ENCODE measurements at places on chromosomes 11 and 22. TPM values are rescaled to one million over a fixed set of nuclear protein-coding genes. Genes with fewer than 3 reads are reported as not detected.

DNA sequence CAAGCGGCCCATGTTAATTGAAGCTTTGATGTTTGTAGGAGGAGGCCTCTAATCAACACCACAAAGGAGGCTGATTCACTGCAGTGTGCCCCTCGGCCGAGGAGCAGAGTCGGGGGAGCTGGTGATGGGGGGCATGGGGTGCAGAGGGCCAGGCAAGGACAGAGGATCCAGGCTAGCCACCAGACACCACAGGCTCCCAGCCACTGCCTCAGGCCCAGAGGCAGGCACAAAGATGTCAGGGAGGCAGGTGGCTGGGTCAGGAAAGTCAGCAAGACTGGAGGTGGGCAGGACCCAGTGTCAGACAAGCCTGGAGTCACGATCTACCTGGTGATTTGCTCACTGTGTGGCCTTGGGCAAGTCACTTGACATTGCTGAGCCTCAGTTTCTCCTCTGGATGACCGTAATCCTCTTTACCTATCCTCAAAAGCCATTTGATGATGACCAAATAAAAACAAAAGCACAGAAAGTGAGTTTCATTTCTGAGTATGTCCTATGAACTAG is 121.0 kb downstream of the BUD13 start:
- no peaks in the 10 kb centered on the region for H3K36me3 ChIP-seq
- no peaks in the 10 kb centered on the region for H3K4me1 ChIP-seq
- H3K27ac ChIP-seq, result no peak overlapping the region
- H3K27me3 ChIP-seq, result peaks cover 5% of the 10 kb centered on the region
- no peak for DNase-seq
- H3K4me3 ChIP-seq, result no peak overlapping the region

DNA sequence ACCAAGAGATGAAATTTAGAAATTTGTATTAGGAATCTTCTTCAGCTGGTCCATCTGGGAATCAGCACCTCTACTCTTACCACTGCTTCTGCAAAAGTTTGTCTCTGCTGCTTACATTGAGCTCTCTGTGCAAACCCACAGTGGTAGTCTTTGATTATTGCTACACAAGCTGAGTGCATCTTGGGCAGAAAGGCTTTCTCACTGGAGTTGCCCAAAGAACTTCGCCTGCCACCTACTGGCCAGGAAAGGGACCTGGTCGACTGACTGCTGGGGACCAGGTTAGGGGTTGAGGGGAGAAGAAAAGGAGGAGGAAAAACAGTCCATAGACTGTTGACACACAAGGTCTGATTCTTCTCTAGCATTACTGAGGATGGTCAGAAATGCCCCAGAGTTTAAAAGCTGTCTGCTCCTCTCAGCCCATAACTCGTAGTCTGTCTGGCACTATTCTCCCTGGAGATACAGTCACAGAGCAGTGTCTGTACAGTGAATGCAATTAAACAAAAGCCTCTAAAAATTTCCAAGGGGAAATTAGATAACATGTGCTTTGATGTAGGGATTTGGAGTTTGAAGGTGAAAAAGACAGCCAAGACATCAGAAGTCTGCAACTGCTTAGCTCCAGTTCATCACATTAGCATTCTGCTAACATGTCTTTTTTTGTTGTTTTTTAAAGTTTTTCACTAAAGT is 215.0 kb upstream of the CTSC start:
- DNase-seq, result peak; percentile 87
- H3K27ac ChIP-seq, result no peak overlapping the region
- no peaks in the 10 kb centered on the region for H3K36me3 ChIP-seq
- peaks cover 9% of the 10 kb centered on the region for H3K27me3 ChIP-seq
- H3K4me1 ChIP-seq, result peaks cover 3% of the 10 kb centered on the region

Gene CHRM1
- total RNA-seq, result not detected

DNA sequence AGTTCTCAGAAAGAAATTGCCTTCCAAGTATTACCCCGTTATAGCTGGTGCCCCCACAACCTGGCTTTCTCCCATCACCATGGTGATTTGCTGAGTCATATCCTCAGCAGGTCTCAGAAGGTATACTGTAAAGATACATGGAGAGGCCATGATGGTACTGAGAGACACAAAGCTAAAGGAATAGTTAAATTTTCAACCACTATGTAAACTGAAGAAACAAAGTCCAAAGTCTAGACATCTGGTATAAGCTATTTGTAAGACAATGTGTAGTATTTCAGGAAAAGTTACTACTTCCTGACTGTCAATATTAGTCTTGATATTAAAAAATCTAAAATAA is 377.1 kb downstream of the DCDC1 start:
- H3K36me3 ChIP-seq, result no peaks in the 10 kb centered on the region
- no peak for DNase-seq
- no peaks in the 10 kb centered on the region for H3K27me3 ChIP-seq
- no peaks in the 10 kb centered on the region for H3K4me1 ChIP-seq

Gene SLC35E4
- 7.4 TPM for total RNA-seq

DNA sequence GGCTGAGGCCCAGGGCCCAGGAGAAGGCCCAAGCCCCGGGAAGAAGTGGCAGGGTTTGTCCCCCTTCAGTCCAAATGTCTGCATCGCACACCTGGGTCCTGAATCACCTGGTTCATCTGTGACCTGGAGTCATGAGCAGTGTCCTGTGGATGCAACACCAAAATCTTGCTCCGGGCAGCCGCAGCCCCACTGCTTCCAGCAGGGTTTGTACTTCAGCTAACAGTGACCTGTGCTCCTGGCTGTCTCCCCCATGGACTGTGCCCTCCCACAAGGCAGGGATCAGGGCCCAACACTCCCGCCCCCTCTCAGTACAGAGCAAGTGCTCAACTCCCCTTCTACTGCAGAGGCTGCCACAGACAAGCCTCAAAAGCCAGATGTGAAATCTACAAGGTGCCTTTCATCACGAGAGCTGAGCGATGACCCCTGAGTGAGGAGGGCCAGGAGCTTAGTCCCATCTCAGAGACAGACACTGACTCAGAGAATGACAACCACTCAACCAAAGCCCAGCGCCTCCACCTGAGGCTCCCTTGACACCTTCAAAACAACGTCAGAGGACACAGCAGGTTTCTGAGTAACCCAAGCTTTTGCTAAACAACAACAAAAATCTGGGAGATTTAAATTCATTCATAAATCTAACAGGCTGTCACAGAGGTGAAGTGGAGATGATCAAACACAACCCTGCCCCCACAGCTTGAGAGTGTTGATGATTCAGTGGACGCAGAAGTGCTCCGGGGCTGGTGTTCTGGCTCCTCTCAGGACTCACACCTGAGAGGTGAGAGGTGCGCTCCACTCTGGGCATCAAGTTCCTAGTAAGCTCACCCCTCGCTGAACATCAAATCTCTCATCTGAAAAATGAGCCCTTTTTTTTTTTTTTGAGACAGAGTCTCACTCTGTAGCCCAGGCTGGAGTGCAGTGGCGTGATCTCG is 3.4 kb downstream of the KIAA0930 start:
- H3K27ac ChIP-seq, result no peak overlapping the region
- no peak for DNase-seq
- peaks cover 3% of the 10 kb centered on the region for H3K36me3 ChIP-seq
- no peaks in the 10 kb centered on the region for H3K27me3 ChIP-seq
